Choroid plexus epithelial cell (primary cell): ENCODE measurements at places on chromosomes 3 and 15.

- DNase-seq, result no peak
Measured at GRCh38 chr3:4950948-4951347, 28.3 kb upstream of the BHLHE40 start.

DNA sequence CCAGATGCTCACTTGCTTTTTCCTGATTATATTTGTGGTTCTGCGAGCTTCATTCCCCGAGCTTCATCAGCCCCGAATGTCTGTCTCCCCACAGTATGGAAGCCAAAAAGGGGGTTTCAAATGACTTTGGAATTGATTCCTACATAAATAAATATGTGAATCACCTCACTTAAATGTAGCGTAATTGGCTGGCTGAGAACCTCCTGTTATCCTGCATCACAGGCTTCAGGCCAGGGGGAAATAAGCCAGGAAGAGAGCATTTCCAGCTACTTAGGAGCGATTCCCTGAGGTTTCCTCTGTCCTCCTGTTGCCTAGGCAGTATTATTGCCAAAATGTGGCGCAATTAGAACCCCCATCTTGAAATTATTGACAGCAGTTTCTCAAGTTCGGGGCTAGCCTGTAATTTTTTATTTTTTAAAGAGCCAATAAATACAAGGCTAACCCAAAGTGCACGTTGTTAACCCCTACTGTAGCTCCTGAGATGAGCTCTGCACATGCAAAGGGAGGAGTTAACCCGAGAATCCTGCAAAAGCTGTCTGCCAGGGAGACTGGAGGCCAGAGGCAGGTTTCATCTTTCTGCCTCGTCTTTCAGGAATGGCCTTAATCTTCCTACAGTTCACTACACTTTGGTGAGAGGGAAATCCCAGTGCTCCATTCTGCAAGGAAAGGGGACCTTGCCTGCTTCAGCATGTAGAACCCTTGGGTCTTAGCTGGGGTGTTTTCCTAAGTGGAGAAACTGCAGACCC is 148.2 kb downstream of the ADAMTS9 start:
- DNase-seq, result peak; percentile 50

DNA sequence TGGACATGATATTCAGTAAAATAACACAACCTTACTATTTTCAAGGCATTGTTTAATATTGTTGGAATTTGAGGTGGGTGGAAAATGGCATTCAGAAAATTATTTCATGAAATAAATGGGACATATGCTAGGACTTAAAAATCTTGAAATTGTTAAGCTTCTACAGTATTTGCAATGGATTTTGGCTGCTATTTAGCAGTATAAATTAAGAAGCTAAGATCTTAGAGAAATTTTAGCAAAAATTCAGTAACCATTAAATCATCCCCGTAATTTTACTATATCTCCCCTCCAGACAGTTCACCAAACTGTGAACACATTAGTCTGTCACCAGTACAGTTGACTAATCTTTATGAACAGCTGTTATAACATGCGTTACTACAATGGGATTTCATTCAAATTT is 8.2 kb downstream of the DIPK2A start:
- DNase-seq, result no peak

DNA sequence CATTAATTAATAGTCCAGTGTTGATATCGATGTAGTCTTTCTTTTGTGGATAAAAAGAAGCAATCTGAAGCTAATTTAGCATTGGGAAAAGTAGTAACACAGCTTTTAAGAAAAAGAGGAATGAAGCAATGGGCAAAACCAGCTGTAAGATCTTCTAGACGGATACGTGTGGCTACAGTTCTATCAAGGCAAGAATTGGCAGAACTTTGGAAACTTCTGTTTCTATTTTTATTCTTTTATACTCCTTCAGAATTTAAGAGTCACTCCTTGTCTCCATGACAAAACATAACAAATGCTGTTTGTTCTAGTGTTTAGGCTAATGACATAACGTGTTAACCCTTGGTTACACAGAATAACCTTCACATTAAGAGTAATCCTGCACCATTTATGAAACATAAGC is 289.2 kb downstream of the ROBO2 start:
- DNase-seq, result peak; percentile 9

- DNase-seq, result no peak
Measured at GRCh38 chr3:72924055-72924454, 36.2 kb downstream of the GXYLT2 start.

DNA sequence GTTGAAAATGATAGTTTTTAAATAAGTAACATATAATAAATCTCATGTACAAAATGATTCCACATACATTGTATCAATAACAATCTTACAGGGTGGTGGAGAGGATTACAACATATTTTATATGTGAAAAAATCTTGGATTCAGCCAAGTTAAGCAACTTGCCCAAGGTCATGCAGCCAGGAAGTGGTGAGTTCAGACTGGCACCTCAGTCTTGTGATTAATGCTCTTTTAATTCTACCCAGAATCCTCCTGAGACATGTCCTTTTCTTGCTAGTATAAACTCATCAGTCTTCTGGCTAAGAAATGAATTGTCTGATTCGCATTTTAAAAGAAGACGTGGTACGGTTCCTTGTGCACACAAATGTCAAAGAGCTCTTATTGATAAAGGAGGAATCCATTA is 4.5 kb upstream of the MYRIP start:
- no peak for DNase-seq

- DNase-seq, result peak; percentile 31
Measured at GRCh38 chr15:63560741-63561448, 36.3 kb upstream of the FBXL22 start.

DNA sequence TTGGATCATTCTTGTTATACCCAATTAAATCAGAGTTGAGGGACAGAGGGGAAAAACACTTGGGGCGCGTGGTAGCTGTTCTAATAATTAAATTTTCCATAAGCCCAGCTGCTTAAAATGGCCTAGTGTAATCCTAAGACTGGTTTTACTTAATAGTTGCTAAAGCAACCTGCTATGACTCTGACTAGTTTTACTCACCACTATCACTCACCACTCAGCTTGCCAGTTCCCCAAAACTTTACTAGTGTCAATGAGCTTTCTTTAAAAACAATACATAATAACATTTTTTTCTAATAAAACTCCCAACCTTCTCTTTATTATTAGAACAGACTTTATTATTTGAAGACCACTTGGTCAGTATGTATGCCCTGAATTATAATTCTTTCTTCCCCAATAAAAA is 49.6 kb downstream of the ECT2 start:
- DNase-seq, result no peak

- DNase-seq, result no peak
Measured at GRCh38 chr3:184052767-184053166, at the start of gene HTR3C. Gene HTR3C (plus strand): TSS chr3:184053047. CDS start chr3:184053081, 34 bp downstream.

DNA sequence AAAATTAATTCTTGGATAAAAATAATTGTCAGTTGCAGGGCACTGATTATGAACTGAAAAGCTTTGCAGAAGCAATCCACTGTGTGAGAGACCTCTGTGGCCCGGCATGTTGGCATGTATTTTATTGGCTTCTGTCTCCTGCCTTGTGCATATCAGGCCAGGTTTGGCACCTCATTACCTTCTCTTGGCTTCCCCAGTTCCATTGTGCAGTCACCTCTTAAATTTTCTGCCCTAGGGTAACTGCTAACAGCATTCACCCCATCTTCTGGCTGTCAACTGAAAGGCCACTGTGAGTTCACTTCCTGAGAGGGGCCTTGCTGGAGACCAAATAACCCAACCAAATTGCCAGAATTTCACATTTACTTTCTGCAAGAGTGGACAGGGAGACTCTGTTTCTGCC is 92.7 kb upstream of the RARB start:
- DNase-seq, result no peak

DNA sequence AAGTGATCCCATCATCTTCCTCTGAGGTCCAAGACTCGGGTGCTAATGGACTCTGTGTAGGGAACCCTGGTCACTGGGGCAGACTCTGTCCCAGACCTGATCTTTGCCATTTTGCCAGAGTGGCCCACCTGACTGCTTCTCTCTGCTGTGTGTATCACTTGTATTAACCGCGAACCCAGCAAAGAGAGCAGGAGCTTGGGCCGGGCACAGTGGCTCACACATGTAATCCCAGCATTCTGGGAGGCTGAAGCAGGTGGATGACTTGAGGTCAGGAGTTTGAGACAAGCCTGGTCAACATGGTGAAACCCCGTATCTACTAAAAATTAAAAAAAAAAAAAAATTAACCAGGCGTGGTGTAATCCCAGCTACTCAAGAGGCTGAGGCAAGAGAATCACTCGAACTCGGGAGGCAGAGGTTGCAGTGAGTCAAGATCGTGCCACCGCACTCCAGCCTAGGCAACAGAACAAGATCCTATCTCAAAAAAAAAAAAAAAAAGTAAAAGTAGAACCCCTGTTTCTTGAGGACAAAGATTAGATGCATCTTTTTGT is 32.9 kb upstream of the CYP11A1 start:
- DNase-seq, result peak; percentile 31

GRCh38 chr15:27867861-27868260 is 231.3 kb downstream of the OCA2 start:
- DNase-seq, result no peak

GRCh38 chr3:126056681-126057500 is 27.0 kb downstream of the SLC41A3 start:
- DNase-seq, result no peak

- no peak for DNase-seq
Measured at GRCh38 chr3:107637416-107638183, 114.8 kb downstream of the BBX start.

DNA sequence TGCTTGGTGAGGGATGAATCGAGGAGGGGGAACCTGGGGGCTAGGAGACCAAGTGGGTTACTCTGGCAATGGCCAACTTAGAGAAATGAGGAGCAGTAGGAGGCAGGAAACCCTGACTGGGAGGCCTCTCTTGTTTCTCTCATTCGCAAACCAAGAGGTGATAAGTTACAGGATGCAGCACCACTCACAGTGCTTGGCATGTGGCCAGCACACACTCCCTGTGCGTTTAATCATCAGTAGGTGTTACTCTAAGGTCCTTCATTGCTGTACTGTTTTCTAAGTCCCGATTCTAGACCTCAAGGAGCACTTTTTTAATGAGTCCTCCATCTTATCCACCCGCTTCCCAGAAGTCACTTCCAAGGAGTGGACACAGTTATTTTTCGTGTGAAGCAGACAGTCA is 314.1 kb upstream of the TRIM42 start:
- peak; percentile 18 for DNase-seq
